Activated T-cell treated with anti-CD3 and anti-CD28 coated beads for 4 hours (primary cell): ENCODE measurements at places on chromosomes 2 and 18.

GRCh38 chr18:75339936-75340605 is 87.4 kb downstream of the SMIM21 start:
- no peak for DNase-seq

DNA sequence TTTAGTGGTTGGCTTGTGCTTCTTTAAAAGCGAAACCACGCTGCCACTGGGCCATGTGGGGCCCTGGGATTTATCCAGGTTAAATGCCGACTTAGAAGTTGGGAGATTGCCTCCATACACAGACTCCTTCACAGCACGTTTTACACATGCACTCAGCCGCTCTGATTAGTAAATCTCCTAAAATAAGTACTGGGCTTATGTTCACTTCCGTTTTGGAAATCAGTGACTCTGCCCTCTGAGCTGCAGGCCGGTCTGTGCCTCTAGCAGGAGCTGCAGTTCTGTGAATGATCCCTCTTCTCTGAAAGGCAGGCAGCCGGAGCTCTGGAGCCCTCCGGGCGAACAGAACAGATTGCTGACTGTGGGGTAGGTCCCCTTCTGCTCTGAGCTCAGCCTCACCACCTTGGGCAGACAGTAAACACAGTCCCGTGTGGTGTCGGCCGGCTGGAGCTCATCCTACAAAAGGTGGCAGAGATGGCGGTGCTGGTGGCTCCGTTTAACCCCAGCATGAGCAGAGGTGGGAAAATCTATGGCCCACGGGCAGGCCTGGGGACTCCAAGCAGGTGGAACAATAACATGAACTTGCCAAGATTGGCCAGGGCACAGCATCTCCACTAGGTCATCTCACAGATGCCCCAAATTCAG is 9.8 kb upstream of the RAB17 start:
- DNase-seq, result no peak

GRCh38 chr18:21864386-21864785 is 123.8 kb downstream of the MIB1 start:
- no peak for DNase-seq

- no peak for DNase-seq
Measured at GRCh38 chr2:196066291-196067087, 2.1 kb downstream of the DNAH7 start.

DNA sequence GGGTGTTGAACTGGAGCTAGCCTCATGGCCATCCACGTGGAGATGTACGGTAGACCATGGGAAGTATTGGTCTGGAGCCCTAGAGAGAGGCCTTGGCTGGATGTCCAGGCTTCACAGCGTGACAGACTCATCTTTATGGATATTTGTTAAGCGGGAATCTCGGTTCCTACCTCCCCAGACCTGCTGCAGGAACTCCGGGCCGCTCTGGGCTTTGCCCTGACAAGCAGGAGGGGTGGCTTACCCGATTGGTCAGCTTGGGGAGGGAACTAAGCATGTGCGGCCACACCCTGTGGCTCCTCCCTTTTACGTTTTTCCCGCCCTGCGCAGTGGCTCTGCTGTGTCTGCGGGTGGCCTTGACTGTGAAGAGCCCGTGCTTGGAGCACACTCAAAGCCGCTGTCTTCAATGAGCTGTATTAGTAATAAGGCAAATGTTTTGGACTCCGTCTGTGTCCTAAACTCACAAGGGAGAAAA is 52.3 kb downstream of the PAPOLG start:
- DNase-seq, result no peak

- DNase-seq, result no peak
Measured at GRCh38 chr18:76838182-76838581, 15.8 kb downstream of the ZNF236 start.

GRCh38 chr2:12340164-12340563 is 376.6 kb upstream of the TRIB2 start:
- DNase-seq, result no peak

DNA sequence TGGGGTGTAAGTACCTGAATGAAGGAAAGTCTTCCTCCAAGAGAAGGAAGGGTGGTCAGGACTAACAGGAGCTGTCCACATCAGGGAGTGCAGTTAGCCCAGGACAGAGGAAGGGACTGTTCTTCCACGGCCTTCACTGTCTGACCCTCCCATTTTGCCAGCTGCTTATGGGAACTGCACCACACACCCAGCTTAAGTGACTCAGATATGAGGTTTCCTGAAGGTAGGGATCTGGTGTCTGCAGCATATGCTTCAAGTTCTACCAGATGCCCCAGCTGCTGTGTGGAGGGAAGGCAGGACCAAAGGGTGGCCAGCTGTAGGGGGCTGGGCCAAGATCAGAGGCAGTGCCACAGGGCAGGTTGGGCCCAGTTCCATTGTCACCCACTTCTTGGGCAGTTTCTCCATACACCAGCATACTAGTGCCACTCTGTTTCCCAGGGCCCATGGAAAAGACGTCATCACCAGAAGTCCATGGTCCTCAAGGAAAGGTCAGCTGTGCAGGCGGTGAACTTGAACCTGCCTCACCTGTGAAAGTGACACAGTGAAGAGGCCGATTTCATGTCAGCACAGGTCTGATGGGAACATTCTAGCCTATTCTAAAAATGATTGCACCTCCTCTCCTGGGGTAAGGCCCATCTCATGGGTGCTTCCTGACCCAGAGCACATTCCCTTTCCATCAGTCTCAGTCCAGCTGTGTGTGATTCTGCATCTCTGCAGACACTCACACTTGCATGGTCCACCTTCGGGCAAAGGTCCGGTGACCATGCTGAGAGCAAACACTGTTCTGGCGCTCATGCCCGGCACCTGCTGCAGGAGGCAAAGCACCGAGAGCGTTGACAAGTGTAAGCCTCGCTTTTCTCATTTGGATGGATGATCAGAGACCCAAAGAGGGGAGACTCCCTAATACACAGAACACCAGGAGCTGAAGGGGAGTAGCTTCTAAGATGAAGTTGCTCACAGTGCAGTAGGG is 68.0 kb downstream of the ACAA2 start:
- no peak for DNase-seq

- DNase-seq, result no peak
Measured at GRCh38 chr18:48391868-48392267, 17.3 kb downstream of the ZBTB7C start.

- DNase-seq, result no peak
Measured at GRCh38 chr2:44015239-44015638, 19.4 kb upstream of the LRPPRC start.

DNA sequence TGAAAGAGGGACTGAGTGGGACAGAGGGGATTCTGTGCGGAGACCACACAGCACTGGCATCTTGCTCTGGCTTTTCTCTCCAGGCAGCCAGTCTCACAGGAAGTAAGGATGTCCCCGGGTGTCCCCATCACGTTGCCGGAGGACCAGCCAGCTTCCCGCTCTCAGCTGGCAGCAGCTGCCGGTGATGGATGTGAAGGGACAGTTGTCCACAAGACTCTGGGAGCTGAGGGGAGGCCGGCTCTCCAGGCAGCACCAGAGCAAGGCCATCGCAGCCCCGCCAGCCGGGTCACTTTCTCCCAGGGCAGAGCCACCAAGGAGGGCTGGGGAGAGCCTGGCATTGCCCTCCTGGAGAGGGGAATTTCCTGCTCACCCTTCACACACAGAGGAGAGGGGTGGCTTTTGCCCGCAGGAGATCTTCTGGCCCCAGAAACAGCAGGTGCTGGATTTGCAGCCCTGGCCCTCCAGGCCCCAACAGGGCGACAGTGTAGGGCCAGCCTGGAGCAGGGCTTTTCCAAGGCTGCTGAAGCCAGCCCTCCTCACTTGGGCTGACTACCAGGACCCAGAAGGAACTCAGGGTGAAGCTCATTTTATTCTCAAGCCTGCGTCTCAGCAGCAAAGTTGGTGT is 24.0 kb upstream of the B3GNT7 start:
- no peak for DNase-seq

GRCh38 chr2:43095533-43096295 is 130.7 kb downstream of the ZFP36L2 start:
- DNase-seq, result no peak

DNA sequence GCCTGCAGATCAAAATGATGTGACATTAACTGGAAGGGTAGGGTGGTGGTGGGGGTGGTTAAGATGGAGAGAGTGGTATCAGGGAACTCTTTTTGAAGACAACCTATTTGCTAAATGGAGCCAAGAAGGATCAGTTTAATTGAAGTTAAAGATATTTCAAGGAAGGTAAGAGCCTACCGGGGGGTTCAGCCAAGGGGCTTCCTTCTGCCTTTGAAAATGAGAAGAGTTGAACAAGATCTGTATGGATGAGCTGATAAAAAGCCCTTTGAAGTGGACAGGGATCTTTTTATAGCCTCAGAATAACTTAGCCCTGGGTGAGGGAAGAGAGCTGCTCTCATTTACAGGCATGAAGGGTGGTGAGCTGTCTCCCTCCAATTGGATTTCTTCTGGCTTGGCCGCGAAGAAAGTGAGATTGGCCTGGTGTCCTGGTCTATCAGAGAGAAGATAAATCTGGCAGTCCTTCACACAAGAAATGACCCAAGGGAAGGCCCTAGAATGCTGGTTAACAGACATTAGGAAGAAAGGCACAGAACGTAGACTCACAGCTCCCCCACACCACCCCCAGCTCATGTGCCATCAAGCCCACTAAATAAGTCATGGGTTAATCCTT is 439.8 kb downstream of the TNS1 start:
- DNase-seq, result no peak

GRCh38 chr2:127790694-127791529 is 20.1 kb downstream of the WDR33 start:
- DNase-seq, result no peak

- no peak for DNase-seq
Measured at GRCh38 chr18:12067671-12068070, 26.0 kb upstream of the ANKRD62 start.

- DNase-seq, result no peak
Measured at GRCh38 chr18:25109484-25109883, 242.5 kb downstream of the ZNF521 start.

DNA sequence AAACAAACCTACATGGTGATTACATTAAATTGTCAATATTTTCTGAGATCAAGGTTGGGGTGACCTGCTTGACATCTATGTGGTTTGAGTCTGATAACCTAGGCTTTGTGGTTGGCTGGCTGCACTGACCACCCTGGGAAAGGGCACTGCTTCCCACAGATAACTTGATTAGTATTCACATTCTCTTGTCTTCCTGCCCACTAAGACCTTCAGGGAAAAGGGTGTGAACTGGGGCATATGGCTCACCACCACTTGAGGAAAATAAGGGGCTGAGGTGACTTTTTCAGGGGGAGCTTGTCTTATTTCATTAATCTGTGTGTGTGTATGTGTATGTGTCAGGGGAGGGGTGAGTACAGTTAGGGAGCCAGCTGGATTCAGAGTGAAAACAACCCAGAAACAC is 1.5 kb downstream of the SMYD1 start:
- DNase-seq, result no peak

- no peak for DNase-seq
Measured at GRCh38 chr2:199163613-199164458, 293.9 kb downstream of the SATB2 start.

- no peak for DNase-seq
Measured at GRCh38 chr2:177666408-177666807, 273.8 kb downstream of the AGPS start.

- no peak for DNase-seq
Measured at GRCh38 chr2:231360881-231361371, 34.6 kb upstream of the B3GNT7 start.

- no peak for DNase-seq
Measured at GRCh38 chr18:37182340-37183135, 353.6 kb downstream of the KIAA1328 start.

- no peak for DNase-seq
Measured at GRCh38 chr2:112035786-112036185, 19.3 kb upstream of the TMEM87B start.

DNA sequence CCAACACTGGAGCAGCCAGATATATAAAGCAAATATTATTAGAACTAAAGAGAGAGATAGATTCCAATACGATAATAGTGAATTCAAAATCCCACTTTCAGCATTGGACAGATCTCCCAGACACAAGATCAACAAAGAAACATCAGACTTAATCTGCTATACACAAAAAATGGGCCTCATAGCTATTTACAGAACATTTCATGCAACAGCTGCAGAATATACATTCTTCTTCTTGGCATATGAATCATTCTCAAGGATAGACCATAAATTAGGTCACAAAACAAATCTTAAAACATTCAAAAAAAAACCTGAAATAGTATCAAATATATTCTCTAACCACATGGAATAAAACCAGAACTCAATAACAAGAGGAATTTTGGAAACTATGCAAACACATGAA is 23.8 kb upstream of the BAZ2B start:
- no peak for DNase-seq

DNA sequence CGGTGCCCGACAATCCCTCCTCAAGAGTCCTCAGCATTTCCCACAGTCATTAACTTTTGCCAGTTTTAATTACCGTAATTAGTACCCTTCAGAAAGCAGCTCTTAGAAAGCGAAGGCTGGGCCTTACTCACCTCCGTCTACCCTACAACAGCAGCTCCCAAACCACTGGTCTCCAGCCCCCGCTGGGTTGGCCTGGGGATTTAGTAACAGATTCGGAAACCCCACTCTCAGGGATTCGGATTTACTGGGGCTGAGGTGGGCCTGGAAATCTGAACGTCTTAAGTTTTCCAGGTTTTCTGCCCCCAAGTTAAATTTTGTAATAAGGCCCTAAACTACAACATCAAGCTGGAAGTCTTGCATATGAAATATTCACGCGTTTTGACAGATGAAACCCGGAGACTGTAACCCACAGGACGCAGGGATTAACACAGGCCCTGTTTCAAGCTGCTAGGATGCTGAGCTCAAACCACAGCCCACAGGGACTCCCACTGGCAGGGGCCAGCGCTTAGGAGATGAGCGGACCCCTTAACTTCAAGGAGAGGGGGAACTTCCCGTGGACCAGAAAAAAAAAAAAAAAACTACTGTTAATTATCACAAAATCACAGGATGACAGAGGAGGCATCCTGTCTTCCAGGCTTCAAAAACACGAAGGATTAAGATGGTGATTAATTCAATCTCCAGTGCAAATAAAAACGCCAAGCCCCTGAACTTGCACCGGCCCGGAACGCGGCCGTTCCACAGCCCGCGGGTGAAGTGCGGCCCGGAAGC is 985 bp downstream of the ILKAP start:
- DNase-seq, result no peak

DNA sequence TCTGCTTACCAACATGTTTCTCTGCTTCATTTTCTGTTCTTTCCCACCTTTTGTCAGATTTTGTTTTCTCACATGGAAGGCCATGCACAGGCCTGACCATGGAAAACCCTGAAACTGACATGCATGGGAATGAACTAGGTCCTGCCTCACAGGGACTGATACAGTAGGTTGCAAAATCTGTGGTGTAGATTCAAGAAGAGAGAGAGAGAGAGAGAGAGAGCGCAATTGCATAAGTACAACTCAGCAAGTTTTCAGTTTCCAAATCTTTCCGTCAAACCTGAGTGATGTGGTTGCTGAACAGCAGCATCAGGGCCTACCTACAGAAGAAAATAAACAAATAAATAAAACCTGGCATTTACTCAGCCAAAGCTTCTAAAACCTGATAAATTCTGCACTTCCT is 87.5 kb upstream of the RNF152 start:
- no peak for DNase-seq

DNA sequence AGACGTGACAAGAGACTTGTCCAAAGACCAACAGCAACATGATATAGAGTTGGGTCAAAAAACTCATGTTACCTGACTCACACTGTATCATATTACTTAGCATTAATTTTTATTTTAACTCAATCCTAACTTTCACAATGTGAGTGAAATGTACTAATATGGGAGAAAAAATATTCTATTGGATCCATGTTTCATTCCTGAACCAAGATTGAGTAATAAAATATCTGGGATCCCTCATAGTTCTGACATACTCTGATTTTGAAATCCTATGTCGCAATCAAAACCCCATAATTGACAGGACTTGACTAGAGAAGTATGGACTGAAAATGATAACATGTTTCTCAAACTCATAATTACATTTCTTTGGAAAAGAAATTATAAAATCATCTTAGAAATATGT is 190.4 kb downstream of the RIT2 start:
- no peak for DNase-seq
